ENCODE measurements at places on chromosomes 2 and 18.

DNA sequence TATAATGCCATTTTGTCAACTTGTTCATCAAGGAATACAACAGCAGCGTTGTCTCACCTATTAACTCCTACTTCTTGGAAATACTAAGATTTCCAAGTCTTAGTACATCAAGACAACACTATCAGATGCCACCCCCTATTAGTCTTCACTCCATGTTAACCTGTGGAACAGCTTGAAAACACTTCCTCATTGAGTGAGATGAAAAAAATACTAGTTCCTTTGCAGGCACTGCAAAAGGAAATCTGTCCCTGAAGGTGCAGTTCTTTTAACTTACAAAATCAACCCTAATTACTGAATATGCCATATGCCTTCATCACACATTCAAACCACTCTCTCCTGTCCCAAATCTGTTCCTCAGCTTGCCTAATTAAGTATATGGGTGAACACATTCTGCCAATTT lies 4.0 kb downstream of the CWC22 start:
- DNase-seq, result no peak

GRCh38 chr2:233867993-233868532 lies at the start of gene MSL3B:
Gene MSL3B (minus strand): TSS chr2:233868386.
- peak; percentile 76 for DNase-seq

DNA sequence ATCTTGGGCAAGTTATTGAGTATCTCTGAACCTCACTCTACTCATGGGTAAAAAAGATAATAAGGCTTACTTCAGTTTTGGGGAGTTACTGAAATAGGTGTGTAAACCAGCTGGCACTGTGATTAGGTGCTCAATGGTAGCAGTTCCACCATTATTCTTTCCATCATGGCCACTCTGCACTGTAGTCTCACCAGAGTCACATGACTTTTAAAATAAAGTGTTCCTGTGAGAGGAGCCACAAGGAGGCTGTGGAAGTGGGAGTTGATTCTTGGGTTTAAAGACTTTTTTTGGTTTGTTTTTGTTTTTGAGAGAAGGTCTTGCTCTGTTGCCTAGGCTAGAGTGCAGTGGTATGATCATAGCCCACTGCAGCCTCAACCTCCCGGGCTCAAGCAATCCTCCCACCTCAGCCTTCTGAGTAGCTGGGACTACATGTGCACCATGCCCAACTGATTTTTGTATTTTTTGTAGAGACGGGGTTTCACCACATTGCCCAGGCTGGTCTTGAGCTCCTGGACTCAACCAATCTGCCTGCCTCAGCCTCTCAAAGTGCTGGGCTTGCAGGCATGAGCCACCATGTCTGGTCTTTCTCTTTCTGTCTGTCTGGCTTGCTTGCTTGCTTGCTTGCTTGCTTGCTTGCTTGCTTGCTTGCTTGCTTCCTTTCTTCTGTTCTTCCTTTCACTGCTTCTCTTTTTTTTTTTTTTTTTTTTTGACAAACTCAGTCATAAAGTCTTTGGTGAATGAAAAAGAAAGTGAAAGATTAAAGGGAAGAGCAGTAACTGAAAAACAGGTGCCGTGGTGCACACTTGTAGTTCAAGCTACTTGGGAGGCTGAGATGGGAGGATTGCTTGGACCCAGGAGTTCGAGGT lies 21.2 kb upstream of the ACVR1 start:
- DNase-seq, result no peak

GRCh38 chr2:114316532-114317300 lies 125.7 kb upstream of the DPP10 start:
- DNase-seq, result no peak

DNA sequence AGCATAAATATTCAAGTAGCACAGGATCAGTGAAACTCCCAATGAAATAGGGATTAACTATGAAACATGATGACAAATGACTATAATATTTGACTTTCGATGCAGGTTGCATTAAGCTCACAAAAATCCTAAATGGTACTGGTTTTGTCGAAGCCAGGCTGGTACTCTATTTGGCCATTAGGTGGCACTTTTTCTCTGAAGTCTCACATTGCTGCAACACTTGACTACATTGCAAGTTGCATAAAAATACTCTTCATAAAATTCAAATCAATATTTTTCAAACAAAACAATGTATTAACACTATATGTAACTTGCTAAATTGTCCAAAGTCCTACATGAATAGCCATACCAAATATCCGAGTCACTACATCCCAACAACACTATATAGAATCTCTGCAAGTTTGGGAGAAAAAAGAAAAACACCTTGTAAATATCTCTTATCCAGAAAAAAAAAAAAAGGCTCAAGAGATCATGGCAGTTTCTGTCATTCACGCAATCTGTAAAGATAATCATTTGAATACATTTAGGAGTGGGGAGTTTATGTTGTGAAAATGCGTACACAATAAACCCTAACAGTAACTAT lies 9.5 kb downstream of the RTTN start:
- no peak for DNase-seq

- DNase-seq, result no peak
These were observed 105.3 kb downstream of the ZNF407 start for GRCh38 chr18:74702950-74703349.

DNA sequence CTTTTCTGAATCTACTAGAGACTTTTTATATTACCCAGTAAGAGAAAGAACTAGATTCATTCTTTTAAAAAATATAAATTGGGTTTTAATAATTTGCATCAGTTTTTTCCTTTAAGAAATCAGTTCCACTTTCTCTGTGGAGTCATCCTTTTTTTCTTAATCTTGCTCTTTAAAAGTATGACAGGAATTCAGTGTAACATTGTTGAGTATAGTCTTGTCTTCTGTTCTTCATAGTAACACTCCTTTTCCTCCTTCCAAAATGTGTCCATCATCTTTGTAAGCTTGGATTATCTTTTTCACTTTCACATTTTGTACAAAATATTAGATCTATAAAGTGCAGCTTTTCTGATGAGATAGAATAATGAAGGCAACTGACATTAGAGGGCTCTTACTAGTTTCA lies 135.4 kb downstream of the HAUS1 start:
- DNase-seq, result no peak

DNA sequence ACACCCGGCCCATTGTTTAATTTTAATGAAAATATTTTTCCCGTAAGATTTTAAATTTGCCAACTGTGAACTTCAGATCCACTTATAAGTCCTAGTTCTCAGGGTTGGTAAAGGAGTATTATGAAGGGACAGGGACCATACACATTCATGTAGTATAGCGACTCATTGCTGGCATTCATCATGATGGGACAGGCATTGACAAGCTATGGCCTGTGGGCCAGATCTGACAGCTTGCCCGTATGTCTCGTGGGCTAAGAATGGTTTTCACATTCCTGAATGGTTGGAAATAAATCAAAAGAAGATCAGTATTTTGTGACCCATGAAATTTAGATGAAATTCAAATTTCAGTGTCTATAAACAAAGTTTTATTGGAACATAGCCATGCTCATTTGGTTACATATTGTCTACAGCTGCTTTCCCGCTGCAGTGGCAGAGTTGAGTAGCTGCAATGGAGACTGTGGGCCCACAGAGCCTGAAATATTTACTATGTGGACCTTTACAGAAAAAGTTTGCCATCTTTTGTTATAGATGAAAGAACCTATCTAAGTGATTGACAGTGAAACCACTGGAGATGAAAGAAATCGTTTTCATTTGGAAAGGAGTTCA lies 4.1 kb downstream of the RAPGEF4 start:
- DNase-seq, result no peak

- no peak for DNase-seq
These were observed 77.0 kb upstream of the UBXN4 start for GRCh38 chr2:135664623-135665068.

DNA sequence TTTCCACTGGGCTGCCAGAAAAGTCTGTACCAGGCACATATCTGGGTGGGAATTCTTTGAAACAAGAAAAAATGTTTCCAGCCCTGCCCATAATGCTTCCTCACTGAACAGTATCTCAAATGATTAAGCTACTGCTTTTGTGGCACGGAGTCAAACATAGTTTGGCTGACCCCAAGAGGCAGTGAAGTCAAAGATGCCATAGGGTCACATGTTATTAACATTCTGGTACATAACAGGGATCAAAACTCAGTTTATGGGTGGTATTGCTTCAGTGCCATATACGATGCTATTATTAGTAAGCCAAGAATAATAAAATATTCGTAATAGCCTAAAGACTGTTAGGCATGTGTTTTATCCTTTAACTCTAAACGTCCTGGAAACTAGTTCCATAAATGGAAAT lies 112.4 kb downstream of the FEZ2 start:
- no peak for DNase-seq

DNA sequence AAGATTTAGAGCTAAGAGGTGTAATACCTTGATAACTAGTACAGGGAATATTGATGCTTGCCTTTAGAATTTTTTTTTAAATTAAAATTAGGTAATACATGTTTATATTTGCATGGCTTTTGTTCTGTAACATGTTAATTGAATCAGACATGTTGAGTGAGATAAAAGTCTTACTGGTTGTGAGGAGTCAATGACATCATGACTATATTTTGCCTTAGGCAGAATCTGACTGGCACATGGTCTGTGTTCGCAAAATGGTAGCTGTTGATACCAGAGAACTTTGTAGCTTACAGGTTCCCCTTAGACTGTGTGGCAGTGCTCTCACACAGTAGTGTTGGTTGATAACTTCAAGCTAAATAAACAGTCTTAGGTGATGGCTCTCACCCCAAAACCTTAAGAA lies 199.7 kb downstream of the PTPRM start:
- DNase-seq, result no peak

DNA sequence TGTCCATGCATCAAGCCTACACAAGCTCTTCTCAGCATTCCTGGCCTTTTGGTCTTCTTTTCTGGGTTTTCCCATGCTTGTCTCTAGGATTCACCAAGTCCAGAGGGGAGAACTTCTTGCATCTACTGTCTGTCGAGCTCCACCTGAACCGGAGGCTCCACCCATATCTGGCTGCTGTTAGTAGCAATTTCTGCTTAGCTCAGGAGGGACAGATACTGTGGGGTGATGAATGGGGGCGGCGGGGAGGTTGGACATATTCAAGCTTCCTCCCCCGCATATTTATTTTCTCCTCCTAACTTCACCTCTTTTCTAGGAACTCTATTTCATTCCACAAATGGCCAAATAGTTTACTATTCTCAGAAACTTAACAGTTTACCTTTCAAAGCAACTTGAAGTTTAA lies 163.5 kb downstream of the PTH2R start:
- no peak for DNase-seq

DNA sequence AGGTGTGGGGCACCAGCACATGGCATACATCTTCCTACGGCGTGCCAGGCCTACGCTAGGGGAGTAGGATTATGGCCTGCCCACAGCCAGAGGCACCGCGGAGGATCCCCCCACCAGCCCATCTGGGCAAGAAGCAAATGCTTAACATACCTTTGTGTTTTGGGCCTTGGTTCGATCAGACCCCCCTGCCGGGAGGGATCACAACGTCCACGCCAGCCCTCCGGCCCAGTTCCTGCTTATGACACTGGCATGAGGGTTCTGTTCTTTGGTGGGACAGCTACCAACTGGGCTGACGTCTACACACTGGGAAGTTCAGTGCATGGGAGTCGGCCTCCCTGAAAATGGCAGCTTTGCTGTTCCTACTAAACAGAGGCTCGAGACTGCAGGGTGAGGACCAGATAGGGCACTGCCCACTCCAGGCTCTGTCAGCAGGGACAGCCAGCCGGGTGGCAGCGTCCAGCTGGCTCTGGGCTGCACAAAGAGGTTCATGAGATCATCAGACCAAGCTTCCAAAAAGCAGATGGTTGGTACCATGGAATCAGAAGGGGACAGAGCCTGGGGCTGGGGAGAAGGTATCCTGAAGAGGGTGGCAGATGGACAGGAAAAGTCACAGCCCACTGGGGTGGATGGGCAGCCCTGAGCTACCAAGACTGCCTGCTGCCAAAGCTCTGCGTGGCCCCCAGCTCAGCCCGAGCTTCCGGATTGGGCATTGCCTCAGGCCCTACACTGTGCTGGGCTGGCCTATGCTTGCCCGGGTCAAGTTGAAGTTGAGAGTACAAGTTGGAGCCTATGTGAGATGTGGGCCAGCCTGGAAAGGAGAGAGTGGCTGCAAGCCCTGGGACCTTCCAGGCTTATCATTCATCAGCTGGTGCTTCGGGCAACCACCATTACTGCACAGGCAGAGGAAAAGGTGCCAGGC lies 61.7 kb upstream of the TEX51 start:
- DNase-seq, result no peak

DNA sequence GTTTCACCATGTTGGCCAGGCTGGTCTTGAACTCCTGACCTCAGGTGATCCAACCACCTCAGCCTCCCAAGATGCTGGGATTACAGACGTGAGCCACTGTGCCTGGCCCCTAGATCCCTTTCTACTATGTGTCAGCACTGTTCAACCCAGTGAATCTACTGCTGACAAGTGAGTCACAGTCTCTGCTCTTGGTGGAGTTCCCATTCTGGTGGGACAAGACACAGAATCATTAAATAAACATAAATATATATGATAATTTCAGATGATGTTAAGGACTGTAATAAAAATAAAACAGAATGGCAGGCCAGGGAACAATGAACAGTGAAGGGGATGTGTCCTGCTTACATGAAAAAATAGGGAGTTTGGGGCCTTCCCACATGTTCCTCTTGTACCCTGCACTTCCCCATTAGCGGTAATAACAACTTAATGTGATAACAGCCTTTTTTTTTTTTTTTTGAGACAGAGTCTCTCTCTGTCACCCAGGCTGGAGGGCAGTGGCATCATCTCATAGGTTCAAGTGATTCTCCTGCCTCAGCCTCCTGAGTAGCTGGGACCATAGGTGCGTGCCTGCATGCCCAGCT lies 112.2 kb downstream of the CPO start:
- no peak for DNase-seq

DNA sequence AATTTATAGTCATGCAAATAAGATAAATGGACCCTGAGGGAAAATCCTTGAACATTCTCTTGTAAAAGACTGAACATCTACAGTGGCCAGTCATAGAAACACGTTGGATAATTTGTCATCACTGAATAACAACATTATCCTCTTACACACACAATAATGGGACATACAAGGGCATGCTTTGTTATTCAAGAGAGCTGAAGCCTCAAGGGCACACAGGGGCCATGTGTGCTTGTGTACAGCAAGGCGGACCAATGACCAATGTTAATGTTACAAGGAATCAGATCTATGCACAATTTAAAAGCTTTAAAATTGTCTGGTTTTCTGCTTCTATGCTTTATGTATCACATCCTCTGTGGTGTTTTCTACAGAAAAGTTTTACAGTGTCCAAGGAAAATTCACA lies 23.7 kb downstream of the COL6A3 start:
- DNase-seq, result no peak

DNA sequence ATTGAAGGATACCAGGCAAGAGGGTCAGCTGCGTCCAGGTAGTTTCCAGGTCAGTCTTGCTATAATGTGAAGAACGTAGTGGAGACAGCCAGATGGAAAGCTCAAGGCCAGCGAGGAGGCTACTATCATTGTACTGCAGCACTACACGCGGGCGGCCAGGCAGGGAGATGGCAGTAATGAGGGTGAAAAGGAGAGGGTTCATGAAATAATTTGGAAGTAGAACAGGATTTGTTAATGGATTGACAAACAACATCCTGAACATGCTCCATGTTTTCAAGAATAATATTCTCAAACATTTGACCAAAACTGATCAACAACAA lies 17.1 kb downstream of the SPIRE1 start:
- DNase-seq, result no peak
